Brain (organoid and tissue), 16 donors: ENCODE measurements at places on chromosomes 4 and X. TPM values are rescaled to one million over a fixed set of nuclear protein-coding genes. Genes with fewer than 3 reads are reported as not detected.

The ARAP2 gene
- 2.2 TPM for polyA plus RNA-seq

- no peak for DNase-seq
Measured at GRCh38 chr4:13701937-13702446, 74.5 kb upstream of the BOD1L1 start.

GRCh38 chrX:135931644-135932487, 38.4 kb downstream of the SAGE1 start:
- DNase-seq: peak; percentile 20

- peak; percentile 84 for DNase-seq
Measured at GRCh38 chrX:32530802-32531403, 680.4 kb downstream of the DMD start.

DNA sequence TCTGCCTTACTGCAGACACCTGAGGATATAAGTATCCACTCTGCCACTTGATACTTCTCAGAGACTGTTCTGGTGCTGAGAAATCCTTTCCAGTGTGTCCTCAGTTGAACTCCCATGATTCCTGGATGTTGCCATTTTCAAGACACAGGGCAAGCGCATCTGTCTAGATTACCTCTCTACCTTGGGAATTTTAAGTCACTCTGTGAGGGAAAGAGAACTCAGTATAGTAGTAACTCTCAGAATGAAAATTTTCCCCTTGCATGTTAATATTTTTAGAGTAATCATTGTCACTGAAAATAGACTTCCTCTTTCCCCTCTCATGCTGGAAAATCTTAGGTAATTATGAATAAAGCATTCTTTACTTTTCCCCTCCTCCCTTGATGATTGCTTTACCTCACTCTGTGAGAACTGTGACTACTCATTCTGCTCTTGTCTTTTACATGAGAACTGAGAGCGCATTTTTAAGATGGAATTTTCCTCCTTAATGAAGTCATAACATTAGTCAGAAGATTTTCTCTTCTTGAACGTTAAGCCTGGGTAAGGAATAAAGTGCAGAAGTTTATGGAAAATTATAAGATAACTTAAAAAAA, 45.0 kb downstream of the TET2 start:
- no peak for DNase-seq

The SLC6A14 gene
- not detected for polyA plus RNA-seq

The GRPR gene
- not detected for polyA plus RNA-seq

DNA sequence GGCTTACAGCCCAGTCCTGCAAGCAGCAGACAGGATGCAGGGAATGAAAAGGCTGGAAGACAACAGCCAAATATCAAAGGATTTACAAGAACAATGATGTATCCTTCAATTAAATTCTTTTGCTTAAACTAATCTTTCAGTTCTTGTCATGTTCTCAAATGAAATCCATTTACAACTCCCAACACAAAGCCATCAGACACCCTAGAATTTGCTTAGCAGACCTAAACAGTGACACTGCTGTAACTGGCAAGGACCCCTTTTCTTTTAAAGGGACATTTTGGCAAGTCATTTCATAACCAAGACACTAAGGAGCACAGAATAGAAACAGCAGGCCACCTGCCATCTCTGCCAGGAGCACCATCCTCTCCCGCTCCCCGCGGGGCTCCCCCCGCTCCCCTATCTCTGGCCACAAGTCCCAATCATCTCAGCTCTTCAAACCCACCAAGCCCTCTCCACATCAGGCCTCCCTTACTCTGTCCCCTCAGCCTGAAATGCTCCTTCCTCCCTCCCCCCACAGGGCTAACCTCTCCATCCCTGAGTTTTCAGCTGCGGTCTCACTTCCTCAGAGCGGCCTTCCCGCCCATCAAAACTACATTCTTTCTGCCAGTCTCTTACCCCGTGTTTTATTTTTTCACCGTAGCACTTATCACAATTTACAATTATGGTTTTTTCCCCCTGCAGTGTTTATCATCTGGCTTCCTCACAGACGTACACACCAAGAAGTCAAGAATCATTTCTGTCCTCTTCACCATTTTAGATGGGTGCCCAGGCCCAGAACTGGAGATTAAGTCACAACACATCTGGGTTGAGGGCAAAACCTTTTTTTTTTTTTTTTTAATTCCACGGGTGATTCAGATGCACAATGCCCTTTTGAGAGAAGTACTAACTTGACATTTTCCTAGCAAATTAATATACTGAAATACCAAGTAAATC, 45.8 kb downstream of the TSPAN5 start:
- no peak for DNase-seq

GRCh38 chr4:57122959-57123358, 12.8 kb upstream of the IGFBP7 start:
- no peak for DNase-seq

The DNAAF6 gene
- polyA plus RNA-seq: not detected

- no peak for DNase-seq
Measured at GRCh38 chr4:2932951-2933565, 30.1 kb downstream of the NOP14 start.

- DNase-seq: no peak
Measured at GRCh38 chr4:156774422-156774821, 197.2 kb downstream of the PDGFC start.

The ATP5ME gene
- 717 TPM for polyA plus RNA-seq
